ENCODE measurements at places on chromosomes 3 and 15.

- DNase-seq = no peak
Observed at GRCh38 chr3:126136428-126137220, 43.8 kb downstream of the ALDH1L1 start.

- no peak for DNase-seq
Observed at GRCh38 chr3:11544412-11545181, 99.1 kb downstream of the VGLL4 start.

- no peak for DNase-seq
Observed at GRCh38 chr3:169138849-169139420, 524.6 kb downstream of the MECOM start.

GRCh38 chr3:24857945-24858344 is 363.3 kb upstream of the THRB start:
- DNase-seq = no peak

GRCh38 chr3:42526616-42527367 is 24.3 kb downstream of the VIPR1 start:
- no peak for DNase-seq

GRCh38 chr15:91165850-91166249 is 65.8 kb downstream of the SV2B start:
- no peak for DNase-seq

GRCh38 chr3:97658668-97659285 is 105.8 kb upstream of the ARL6 start:
- peak; percentile 23 for DNase-seq

GRCh38 chr3:196712514-196713413 is 587 bp downstream of the PIGX start:
- DNase-seq = peak; percentile 32

GRCh38 chr3:36693670-36694069 is 70.7 kb downstream of the DCLK3 start:
- no peak for DNase-seq

GRCh38 chr15:48176957-48177356 is 1.1 kb downstream of the MYEF2 start:
- no peak for DNase-seq

DNA sequence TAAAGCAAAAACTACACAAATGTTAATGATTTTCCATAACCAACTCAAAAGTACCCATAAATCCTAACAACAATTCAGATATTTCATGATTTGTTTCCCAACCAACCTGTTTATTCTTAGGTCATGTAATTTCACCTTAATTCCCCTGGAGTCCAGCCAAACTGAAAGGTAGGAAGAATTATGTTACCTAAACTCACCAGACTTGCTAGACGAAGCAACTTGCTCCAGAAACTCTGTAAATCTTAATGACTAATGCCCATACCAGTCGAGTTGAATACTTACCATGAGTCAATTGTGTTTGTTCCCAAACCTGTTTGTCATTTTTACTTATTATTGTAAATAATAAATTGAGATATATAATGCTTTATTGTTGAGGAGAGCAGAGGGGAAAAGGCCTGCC is 1030.0 kb downstream of the TBL1XR1 start:
- no peak for DNase-seq

GRCh38 chr15:88057836-88058235 is 198.7 kb downstream of the NTRK3 start:
- DNase-seq = no peak

DNA sequence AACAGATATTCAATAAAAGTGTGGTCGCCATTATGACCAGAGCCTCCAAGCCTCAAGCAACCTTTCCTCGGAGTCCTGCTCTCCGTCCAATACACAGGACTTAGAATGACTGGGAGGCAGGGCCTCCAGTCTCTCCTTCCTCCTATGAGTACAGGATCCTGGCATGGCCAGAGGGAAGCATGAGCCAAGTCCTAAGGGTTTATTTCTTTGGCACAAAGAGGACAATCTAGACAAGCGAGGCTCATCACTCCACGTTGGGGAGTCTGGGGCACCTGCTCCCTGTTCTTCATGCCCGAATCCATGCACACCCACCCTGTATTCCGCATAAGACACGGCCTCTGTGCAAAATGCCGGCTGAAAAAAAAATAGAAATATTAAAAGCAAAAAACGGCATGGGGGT is 6.8 kb downstream of the PRRT3 start:
- DNase-seq = no peak

DNA sequence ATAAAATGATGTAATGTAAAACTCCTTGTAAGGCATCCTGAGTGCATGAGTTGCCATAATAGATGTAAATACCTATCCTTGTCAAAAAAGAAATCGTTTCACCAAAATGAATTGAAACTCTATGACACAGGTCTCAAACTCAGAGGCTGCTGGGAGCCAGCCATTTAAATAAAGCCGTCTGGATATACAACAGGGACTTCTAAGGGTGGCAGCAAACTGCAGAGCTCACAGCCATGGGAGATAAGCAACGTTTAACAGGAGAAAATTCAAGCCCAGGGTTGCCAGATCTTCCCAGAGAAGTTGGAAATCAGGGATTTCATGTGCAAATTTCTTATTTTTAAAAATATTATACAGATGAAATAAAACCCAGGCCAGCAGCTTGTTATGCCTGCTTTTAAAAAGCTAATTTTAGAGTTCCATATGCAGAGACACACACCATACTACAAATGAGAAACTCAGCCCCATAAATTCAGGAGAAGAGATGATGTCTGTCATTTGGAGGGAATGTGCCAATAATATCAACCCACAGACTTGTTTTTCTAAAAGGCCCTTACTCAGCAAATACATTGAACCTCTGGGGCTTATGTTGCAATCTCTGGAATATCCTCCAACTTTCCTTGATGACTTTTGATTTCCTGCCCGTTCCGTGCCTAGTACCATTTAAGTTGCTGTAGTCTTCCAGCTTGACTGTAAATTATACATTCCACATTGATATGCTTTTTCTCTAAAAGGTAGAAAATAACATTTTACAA is 75.6 kb downstream of the AQP9 start:
- no peak for DNase-seq

DNA sequence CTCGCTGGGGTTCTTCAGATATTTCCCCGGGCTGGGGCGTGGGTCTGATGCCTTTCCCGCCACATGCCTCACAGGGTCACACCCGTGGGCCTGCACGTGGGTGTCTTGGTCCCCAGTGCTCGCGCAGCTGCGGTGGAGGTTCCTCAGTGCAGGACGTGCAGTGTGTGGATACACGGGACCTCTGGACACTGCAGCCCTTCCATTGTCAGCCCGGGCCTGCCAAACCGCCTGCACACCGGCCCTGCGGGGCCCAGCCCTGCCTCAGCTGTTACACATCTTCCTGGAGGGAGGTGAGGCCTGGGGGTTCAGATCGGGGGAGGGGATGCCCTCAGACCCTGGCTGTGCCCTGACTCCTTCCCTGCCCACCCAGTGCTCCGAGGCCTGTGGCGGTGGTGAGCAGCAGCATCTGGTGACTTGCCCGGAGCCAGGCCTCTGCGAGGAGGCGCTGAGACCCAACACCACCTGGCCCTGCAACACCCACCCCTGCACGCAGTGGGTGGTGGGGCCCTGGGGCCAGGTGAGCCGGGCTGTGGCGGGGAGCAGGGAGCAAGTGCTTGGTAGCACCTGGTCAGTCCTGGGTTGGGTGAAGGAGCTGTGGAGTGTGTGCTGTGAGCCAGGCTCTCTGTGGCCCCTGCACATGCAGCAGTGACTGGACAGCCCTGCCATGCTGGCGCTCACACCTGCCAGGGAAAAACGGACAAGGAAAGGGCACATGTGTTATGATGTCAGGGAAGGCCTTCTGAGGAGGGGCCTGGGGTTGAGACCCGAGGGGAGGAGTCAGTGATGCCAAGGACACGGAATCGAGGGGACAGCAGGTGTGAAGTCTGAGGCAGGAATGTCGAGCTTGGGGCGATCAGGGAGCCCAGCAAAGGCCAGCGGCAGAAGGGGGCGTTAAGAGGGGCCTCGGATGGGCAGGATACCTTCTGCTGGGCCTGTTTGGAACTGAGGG is 88.9 kb downstream of the TBC1D2B start:
- no peak for DNase-seq

GRCh38 chr15:77717333-77717990 is 84.8 kb upstream of the LINGO1 start:
- DNase-seq = no peak

DNA sequence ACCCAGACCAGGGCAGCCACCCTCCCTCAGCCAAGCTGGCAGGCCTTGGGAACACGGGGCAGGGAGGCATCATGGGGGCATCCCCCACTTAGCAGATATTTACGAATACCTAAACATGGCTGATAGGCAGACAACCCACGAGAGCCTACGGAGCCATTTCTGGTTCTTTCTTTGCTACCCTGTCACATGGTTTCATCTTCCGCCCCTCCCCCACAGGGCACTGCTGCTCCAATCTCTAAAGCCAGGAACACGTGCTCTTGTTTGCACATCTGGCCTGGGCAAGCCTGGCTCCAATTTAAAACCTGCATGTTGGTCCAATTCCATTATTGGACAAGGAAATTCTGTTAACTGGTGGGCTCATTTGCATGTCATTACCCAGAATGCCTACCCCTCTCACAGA is 447.4 kb upstream of the NR2F2 start:
- DNase-seq = no peak

GRCh38 chr3:65788461-65788860 is 250.3 kb downstream of the MAGI1 start:
- no peak for DNase-seq

DNA sequence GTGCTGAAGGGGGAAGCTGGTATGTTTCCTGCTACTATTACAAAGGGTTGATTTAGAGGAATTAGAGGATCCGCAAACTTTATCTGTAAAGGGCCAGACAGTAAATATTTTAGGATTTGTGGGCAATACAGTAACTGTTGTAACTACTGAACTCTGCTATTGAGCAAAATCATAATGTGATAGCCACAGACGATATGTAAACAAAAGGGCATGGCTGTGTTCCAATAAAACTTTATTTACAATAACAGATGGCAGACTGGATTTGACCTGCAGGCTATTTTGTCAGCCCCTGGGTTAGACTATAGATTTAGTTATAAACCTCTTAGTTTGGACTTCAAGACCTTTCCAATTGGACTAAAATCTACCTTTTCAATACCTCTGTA is 27.8 kb upstream of the KCNMB2 start:
- no peak for DNase-seq

- DNase-seq = peak; percentile 25
Observed at GRCh38 chr15:56734013-56734635, 815 bp upstream of the ZNF280D start.

- peak; percentile 55 for DNase-seq
Observed at GRCh38 chr15:26891448-26892181, 24.8 kb downstream of the GABRA5 start.

DNA sequence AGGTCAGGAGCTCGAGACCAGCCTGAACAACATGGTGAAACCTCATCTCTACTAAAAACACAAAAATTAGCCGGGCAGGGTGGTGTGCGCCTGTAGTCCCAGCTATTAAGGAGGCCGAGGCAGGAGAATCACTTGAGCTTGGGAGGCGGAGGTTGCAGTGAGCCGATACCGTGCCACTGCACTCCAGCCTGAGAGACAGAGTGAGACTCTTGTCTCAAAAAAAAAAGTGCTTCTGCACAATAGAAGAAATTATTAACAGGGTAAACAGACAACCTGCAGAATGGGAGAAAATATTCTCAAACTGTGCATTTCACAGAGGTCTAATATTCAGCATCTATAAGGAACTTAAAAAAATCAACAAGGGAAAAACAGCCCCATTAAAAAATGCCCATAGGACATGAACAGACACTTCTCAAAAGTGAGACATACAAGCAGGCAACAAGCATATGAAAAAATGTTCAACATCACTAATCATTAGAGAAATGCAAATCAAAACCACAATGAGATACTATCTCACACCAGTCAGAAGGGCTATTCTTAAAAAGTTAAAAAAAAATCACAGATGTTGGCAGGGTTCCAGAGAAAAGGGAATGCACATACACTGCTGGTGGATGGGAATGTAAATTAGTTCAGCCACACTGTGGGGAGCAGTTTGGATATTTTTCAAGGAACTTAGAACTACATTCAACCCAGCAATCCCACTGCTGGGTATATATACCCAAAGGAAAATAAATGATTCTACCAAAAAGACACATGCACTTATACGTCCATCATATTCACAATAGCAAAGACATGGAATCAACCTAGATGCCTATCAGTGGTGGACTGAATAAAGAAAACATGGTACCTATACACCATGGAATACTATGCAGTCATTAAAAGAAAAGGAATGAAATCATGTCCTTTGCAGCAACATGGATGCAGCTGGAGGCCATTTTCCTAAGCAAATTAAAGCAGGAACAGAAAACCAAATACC is 75.5 kb downstream of the MSL2 start:
- no peak for DNase-seq

- no peak for DNase-seq
Observed at GRCh38 chr3:1380926-1381646, 288.3 kb downstream of the CNTN6 start.

GRCh38 chr3:35215525-35216500 is 423.5 kb upstream of the ARPP21 start:
- no peak for DNase-seq

DNA sequence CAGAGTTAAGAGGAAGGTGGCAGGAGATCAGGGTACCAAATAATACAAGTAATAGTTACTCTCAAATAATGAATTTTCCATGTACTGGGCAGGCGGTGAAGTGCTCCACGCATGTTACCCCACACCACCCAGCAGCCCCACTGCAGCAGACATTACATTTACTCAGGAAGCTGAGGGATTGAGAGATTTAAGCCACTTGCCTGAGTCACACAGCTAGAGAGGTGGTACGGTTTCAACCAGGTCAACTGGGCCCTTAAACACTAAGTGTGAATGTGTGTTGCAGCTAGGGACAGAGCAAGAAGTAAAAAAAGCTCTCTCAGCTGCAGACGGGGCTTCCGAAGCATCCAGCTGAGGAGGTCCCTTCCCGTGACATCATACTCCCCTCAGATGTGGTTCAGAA is 91.3 kb downstream of the PRICKLE2 start:
- DNase-seq = no peak

DNA sequence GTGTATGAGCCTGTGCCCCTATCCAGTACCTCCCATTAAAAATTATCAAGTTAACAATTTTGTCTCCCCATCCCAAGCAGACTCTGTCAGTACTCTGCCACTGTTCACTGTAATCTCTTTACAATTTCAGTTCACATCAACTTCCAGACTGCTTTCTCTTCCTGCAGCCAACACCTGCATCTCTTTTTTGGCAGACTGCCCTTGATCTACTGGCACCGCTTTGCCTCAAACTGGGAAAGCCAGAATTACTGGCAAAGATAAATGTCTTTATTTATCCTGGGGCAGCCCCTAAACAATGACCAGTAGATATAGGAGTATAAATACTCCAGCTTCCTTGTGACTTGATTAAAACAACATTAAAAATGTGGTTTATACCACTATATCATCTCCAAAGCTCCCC is 494.1 kb downstream of the ZNF385D start:
- DNase-seq = no peak

DNA sequence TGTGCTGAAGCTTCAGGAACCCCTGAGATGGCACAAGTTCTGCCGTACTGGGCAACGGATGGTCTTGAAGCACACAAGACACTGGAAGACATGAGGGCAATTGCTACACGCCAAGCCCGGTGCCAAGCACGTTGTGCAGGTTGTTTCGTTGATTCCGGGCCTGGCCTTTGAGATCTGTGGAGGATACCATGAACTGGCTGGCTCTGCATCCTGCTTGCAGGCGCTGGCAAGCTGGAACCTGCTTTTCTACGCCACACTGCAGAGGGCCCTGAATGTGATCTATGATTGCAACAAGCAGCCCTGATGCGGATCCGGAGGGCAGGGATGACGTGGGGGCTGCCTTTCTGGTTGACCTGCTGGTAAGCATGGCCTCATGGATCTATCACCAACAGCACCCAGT is 262.5 kb upstream of the ATP10A start:
- no peak for DNase-seq

- DNase-seq = no peak
Observed at GRCh38 chr15:64842096-64842939, 603 bp downstream of the PLEKHO2 start.

GRCh38 chr3:183481582-183481981 is 53.2 kb upstream of the MCF2L2 start:
- DNase-seq = no peak

Data from NT2/D1 (cell line).